ENCODE measurements at places on chromosomes 16 and 17. TPM values are rescaled to one million over a fixed set of nuclear protein-coding genes. Genes with fewer than 3 reads are reported as not detected.

The SALL1 gene
- total RNA-seq, result not detected

The AGRP gene
- not detected for total RNA-seq

The CPHXL2 gene
- not detected for total RNA-seq

The RNF112 gene
- total RNA-seq, result 0.14 TPM

The ZG16B gene
- total RNA-seq, result 3.6 TPM

The CHRNE gene
- total RNA-seq, result 0.40 TPM

The IRF8 gene
- total RNA-seq, result 11.1 TPM
